Tibial nerve (tissue), 4 donors: ENCODE measurements at places on chromosomes 2 and 18. TPM values are rescaled to one million over a fixed set of nuclear protein-coding genes. Genes with fewer than 3 reads are reported as not detected.

GRCh38 chr2:10161961-10162441 is 39.5 kb downstream of the RRM2 start:
- DNase-seq, result no peak
- no peaks in the 10 kb centered on the region for H3K36me3 ChIP-seq
- H3K27ac ChIP-seq, result no peak overlapping the region
- no peaks in the 10 kb centered on the region for H3K27me3 ChIP-seq

DNA sequence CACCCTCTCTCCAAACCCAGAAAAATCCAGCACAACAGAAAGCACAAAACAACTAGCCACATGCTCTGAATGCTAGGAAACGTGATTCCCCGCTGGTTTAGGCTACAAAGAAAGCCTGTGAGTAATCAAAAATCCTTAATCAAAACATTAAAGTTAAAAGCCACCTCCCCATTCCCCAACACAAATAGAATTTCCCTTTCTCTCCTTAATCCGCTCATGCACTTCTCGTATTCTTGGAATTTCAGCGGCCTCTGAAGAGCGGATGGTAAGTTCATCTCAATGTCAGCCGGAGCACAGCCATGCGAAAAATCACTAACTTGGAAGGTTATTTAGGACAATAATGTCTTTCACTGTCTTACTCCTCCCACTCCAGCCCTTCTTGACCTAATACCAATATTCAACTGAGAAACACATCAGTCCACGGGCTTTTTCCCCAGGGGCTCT is 126.7 kb downstream of the OSBPL1A start:
- peak overlapping the region; percentile 93 for H3K27ac ChIP-seq
- peak overlapping the region; percentile 62 for H3K4me3 ChIP-seq
- peak; percentile 6 for DNase-seq
- no peaks in the 10 kb centered on the region for H3K4me1 ChIP-seq

- H3K4me1 ChIP-seq, result no peaks in the 10 kb centered on the region
- no peaks in the 10 kb centered on the region for H3K36me3 ChIP-seq
- H3K27me3 ChIP-seq, result no peaks in the 10 kb centered on the region
- no peak for DNase-seq
- H3K4me3 ChIP-seq, result no peak overlapping the region
- H3K27ac ChIP-seq, result no peak overlapping the region
Observed at GRCh38 chr2:192137451-192137850, 57.3 kb downstream of the TMEFF2 start.

Gene IL1F10
- total RNA-seq, result not detected

- H3K27ac ChIP-seq, result no peak overlapping the region
- no peak overlapping the region for H3K4me3 ChIP-seq
- peaks cover 11% of the 10 kb centered on the region for H3K4me1 ChIP-seq
- H3K27me3 ChIP-seq, result no peaks in the 10 kb centered on the region
- H3K36me3 ChIP-seq, result peaks cover 10% of the 10 kb centered on the region
Observed at GRCh38 chr2:169598982-169599381, 14.8 kb downstream of the PPIG start.

DNA sequence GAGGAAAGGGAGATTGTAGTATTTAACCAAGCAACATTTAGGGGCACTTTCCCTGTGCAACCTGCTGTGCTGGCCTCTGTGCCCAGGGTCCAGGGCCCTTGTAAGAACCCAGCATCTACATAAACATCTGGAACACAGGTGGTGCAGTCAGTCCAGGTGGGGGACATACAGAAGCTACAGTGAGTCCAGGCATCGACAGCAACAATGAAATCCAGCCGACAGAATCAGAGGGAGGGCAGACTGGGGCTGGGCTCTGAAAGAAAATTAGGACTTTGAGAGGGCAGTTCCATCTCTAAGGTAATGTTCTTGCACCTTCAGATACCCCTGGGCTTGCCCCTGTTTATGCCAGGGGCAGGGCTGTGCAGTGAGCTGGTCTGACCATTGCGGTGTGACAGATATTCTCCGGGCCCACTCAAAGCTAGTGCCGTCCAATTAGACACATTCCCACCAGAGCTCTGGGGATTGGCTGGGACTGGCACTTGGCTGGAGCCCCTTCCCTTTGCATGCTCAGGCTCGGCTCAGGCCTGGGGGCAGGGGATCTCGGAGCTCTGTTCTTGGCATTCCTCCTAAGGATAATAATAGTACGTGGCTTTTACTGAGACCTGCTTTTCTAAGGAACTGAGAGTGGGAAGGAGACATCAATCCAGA is 5.4 kb downstream of the LBH start:
- no peaks in the 10 kb centered on the region for H3K36me3 ChIP-seq
- no peak for DNase-seq
- no peaks in the 10 kb centered on the region for H3K27me3 ChIP-seq
- no peak overlapping the region for H3K4me3 ChIP-seq
- H3K4me1 ChIP-seq, result no peaks in the 10 kb centered on the region
- H3K27ac ChIP-seq, result no peak overlapping the region

Gene MAPRE2
- total RNA-seq, result 18.9 TPM

Gene TMEM182
- 2.1 TPM for total RNA-seq

Gene SLC38A11
- total RNA-seq, result not detected

DNA sequence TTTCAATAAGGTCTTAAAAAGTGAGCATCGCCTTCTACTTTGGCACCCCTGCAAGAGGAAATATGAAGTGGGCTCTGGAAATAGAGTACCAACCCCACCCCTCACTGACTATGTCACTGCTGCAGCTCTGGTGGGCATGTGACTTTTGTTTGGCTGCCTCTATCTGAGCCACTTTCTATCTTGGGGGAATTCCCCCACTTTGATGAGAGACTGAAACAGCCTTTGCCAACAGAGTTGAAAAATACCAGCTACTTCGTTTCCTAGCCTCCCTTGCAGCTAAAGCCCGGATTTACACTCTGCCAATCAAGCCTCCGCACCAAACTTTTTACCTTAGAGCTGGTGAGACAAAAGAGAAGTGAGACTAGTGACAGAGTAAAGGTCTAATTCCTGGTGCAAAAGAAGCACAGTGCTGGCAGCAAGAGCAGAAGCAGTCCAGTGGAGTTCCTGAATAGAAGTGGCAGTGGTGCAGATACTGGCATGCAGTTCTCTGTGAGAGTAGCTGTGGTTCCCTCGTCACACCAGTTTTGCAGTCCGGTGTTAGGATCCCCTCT is 12.0 kb upstream of the GALNT14 start:
- no peak overlapping the region for H3K4me3 ChIP-seq
- no peaks in the 10 kb centered on the region for H3K27me3 ChIP-seq
- no peak for DNase-seq
- no peak overlapping the region for H3K27ac ChIP-seq
- H3K4me1 ChIP-seq, result no peaks in the 10 kb centered on the region

DNA sequence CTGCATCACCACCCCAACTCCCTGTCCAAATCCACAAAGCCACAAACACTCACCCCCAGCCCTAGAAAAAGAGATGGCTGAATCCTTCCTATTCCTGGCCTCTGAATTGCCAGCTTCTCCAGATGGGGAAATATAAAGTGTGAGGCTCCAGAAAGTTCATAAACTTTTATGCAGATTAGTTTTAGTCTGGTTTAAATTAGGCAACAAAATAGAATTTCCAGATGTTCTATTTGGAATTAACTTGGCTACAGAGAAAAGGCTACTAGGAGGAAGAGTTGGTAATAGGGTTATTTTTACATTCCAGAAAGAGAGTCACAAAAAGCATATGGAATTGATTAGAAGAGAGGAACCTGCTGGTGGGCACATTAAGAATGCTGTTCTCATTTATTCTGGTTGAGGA is 56.0 kb downstream of the EN1 start:
- H3K36me3 ChIP-seq, result no peaks in the 10 kb centered on the region
- H3K27me3 ChIP-seq, result no peaks in the 10 kb centered on the region
- DNase-seq, result no peak
- H3K27ac ChIP-seq, result no peak overlapping the region
- H3K4me3 ChIP-seq, result no peak overlapping the region
- H3K4me1 ChIP-seq, result no peaks in the 10 kb centered on the region

DNA sequence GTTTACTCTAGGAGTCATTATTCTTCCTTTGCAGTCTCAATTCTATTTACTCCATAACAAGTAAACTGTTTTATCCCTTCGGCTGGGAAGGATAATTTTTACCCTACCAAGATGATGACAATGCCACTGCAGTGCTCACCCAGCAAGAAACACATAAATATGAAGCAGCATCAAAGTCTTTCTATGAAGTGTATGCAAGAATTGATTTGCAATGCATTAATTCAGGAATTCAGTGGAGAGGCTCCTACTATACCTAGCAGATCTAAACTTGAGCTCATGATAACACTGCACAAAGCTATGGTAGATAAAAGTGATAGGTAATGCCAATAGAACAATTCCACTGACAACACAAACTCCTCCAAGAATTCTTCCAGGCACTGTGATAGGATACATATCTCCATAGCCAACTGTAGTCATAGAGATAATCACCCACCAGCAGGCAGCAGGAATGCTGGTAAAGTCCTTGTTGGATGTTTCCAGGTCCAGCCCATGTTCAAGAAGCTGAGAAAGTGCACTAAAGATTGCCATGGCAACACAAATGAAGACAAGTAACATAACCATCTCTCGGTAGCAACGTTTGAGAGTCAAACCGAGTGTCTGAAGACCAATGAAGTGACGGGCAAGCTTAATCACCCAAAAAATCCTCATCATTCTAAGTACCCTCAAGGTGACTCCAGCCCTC is 49.9 kb downstream of the KCNG3 start:
- H3K4me1 ChIP-seq, result no peaks in the 10 kb centered on the region
- DNase-seq, result no peak
- H3K27me3 ChIP-seq, result no peaks in the 10 kb centered on the region
- no peak overlapping the region for H3K4me3 ChIP-seq
- H3K27ac ChIP-seq, result no peak overlapping the region

DNA sequence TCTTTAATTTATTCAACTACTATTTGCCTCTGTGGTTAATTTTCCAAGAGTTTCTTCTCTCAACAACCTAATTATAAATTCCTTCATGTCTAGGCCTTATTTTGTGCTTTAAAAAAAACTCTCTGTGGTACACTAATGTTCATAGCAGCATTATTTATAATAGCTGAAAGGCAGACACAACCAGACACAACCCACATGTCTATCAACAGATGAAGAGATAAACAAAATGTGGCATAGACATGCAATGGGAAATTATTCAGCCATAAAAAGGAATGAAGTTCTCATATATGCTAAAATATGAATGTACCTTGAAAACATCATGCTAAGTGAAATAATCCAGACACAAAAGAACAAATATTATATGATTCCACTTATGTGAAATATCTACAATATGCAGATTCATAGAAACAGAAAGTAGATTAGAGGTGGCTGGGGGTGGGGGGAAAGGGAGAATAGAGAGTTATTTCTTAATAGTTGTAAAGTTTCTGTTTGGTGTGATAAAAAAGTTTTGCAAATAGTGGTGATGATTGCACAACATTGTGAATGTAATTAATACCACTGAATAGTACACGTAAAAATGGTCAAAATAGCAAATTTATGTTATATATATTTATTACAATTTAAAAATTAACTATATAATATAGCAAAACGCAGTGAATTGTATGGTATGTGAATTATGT is 28.1 kb upstream of the RASGRP3 start:
- H3K27me3 ChIP-seq, result no peaks in the 10 kb centered on the region
- DNase-seq, result no peak
- no peaks in the 10 kb centered on the region for H3K36me3 ChIP-seq
- H3K27ac ChIP-seq, result no peak overlapping the region

DNA sequence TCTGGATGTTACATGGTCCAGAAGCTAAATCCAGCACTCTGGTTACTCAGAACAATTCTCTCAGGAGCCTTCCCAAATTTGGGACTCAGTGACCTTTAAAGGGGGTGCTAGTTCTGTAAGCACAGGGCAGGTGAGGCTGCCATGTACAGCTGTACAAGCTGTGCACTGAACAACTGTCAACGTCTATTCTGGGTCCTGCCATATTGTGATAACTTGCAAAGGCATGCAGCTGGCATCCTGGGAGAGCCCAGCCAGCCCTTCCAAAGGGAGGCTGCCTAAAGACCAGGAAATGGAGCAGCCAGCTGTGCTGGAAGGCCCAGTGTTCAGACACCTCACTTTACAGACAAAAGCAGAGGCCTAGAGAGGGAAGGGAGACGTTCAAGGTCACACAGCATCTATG is 204.8 kb downstream of the KLHL29 start:
- H3K4me1 ChIP-seq, result peaks cover 97% of the 10 kb centered on the region
- H3K27ac ChIP-seq, result no peak overlapping the region
- no peak overlapping the region for H3K4me3 ChIP-seq

Gene SH2D6
- not detected for total RNA-seq

Gene POTEC
- total RNA-seq, result not detected

DNA sequence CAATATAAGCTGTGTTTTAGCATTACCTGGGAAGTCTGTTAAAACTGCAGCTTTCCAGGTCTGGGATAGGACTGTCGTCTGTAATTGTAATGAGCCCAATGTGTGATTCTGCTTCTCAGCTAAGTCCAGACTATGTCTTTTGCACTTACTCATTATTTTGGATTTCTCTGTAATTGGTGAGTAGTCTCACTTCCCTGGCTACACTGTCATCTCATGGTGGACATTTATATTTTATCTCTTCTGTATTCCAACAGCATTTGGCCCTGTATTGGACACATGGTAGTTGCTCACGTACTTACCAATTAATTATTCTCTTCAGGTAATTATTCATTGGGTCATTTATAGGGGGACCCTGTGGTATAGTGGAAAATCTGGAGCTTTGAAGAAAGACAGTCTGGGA is 28.0 kb downstream of the LHCGR start:
- no peaks in the 10 kb centered on the region for H3K27me3 ChIP-seq
- H3K4me3 ChIP-seq, result no peak overlapping the region
- H3K27ac ChIP-seq, result no peak overlapping the region
- no peak for DNase-seq

GRCh38 chr2:113797237-113797636 is 40.8 kb upstream of the SLC35F5 start:
- DNase-seq, result no peak
- no peaks in the 10 kb centered on the region for H3K36me3 ChIP-seq
- H3K4me3 ChIP-seq, result no peak overlapping the region
- peaks cover 4% of the 10 kb centered on the region for H3K4me1 ChIP-seq
- H3K27me3 ChIP-seq, result no peaks in the 10 kb centered on the region

DNA sequence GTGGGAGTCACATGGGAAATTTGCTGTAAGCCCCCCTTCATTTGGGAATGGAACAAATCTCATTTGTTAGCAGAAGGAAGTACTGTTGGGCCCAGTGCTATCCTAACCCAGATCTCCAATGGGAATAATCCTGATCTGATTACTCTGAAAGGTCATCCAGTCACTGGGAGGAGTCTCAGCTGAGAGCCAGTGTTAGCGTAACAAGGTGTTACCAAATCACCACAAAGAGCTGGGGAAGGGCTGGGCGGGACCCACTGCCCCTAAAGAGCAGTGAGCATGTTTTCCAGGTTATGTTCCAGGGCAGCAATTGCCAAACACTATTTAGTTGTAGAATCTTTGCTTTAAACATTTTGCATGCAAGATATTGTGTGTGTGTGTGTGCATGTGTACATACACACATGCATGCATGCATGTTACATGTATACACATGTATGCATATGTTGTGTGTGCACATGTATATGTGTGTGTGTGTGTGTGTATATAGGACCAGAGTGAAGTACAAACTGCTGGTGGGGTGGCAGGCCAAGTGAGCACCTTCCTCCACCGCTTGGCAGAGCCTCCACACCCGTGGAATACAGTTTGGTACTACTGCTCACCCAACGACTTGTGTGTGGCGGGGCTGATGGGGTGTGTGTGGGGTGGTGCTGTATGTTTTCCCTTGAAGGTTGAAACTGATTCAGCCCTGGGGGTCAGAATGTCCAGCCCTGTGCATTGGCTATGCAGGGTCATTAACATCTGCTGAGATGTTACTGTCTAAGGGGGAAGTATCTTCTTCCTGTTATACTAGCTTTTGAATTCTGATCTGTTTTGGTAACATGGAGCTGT is 15.2 kb downstream of the INPP5D start:
- no peak overlapping the region for H3K4me3 ChIP-seq
- no peaks in the 10 kb centered on the region for H3K27me3 ChIP-seq
- no peak overlapping the region for H3K27ac ChIP-seq
- H3K4me1 ChIP-seq, result peaks cover 19% of the 10 kb centered on the region
- DNase-seq, result no peak

- no peaks in the 10 kb centered on the region for H3K27me3 ChIP-seq
- H3K4me1 ChIP-seq, result no peaks in the 10 kb centered on the region
- H3K36me3 ChIP-seq, result no peaks in the 10 kb centered on the region
- peak overlapping the region; percentile 58 for H3K4me3 ChIP-seq
Observed at GRCh38 chr18:34492652-34493051, 217.4 kb upstream of the DTNA start.
